ENCODE measurements at places on chromosomes 2 and 18.

DNA sequence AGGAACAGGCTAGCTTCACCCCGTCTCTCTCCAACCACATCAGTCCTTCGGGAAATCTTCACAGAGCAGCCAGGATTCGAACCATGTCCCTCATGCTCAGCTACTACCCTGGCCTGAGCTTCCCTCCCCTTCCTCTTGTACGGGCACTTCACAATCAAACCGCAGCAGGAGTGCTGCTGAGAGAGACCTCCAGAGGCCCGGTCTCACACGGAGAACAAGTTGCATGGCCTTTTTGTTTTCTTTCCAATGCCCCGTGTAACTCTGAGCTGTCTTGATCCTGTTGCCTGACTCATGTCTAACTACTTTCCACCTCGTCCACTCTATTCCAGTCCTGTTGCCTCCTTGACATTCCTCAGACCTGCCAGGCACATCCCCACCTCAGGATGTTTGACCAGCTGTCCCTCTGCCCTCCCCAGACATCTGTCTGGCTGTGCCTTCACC is 25.4 kb downstream of the FBLN7 start:
- no peak for DNase-seq

DNA sequence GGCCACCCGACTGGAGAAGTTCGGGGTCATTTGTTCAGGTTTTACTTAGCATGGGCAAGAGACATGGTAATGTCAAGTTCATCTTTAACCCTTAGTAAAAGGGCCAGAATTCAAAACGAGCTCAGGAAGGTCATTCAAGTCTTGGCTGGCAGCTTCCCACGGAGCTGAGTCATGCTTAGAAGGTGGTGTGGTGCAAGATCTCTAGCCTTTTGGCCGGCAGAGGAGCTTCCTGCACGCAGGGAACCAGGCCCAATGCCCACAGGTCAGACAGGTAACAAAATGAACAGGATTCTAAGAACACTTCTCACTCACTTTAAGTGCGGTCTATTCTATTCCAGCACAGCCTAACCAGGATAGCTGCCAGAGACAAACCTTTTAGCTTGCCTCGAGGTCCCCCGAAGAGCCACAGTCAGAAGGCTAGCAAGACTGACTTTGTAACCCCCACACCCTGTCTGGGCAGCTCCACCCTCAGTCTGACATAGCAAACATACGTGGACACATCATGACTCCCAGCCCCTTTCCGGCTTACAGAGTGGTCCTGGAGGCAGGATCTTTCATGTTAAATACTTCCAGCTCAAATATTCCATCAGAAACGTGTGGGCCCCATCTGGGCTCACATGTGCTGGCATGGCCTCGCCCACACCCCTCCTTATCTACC is 292.7 kb downstream of the BCL11A start:
- no peak for DNase-seq

- no peak for DNase-seq
Observed at GRCh38 chr2:73925033-73925704, 1.5 kb upstream of the DGUOK start.

DNA sequence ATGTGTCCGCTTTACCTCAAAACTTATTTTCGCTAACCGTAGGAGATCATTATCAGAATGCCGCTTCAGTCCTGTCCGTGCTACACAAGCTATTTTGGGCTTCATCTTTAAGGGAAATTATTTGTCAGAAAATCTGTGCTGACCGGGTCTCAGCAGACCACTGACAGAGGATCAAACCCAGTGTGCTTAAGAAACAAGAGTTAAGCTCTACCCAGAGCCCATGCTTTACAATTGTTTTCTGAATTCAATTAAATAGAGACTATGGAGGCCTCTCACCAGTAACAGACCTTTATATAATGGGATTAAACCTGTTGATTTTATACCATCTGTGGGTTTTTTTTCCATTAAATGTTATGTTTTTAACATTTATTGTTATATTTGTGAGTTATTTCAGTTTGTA is 1956.7 kb upstream of the PIK3C3 start:
- no peak for DNase-seq

- DNase-seq = no peak
Observed at GRCh38 chr2:241310917-241311566, 4.4 kb downstream of the HDLBP start.

GRCh38 chr2:127932199-127932876 is 46.6 kb upstream of the AMMECR1L start:
- DNase-seq = no peak

DNA sequence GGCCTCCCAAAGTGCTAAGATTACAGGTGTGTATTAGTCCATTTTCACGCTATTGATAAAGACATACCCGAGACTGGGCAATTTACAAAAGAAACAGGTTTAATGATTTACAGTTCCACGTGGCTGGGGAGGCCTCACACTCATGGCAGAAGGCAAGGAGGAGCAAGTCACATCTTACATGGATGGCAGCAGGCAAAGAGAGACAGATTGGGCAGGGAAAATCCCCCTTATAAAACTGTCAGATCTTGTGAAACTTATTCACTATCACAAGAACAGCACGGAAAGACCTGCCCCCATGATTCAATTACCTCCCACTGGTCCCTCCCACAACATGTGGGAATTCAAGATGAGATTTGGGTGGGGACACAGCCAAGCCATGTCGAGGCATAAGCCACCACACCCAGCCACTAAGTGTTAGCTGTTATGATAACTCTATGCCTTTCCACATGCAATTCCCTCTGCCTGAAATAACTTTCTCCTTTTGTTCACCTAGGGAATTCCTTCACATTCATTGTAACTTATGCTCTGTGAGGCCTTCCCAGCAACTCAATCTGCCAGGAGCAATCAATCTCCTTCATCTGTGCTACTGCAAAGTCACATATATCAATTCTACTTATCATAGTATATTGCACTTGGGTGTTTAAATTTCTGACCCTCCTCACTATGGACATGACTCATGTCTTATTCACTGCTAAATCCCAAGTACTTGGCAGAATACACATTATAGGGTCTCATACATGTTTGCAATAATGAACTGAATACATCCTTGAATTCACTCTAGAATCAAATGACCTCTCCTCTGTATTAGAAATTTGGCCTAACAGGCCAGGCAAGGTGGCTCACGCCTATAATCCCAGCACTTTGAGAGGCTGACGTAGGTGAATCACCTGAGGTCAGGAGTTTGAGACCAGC is 7.4 kb downstream of the MCEE start:
- DNase-seq = no peak

DNA sequence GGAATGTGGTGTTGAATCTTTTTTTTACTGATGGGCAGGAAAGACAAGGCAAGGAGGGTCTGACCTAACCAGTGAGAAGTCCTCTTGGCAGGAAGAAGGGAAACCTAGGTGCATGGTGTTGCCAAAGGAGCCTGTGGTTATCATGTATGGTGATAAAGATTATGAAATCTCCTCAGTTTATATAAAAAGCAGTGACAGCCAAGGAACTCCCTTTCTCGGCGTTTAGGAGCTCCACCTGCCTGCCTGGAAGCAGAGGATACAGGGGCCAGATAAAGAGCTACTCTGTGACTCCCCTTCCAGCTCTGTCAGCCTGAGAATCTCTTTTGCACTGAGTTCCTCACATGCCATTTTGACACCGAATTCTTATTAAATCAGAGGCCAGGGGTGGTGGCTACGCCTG is 26.1 kb downstream of the COLEC12 start:
- DNase-seq = no peak

GRCh38 chr2:63862806-63863205 is 21.1 kb downstream of the UGP2 start:
- no peak for DNase-seq

GRCh38 chr2:74233648-74234047 is 35.2 kb downstream of the MTHFD2 start:
- no peak for DNase-seq

DNA sequence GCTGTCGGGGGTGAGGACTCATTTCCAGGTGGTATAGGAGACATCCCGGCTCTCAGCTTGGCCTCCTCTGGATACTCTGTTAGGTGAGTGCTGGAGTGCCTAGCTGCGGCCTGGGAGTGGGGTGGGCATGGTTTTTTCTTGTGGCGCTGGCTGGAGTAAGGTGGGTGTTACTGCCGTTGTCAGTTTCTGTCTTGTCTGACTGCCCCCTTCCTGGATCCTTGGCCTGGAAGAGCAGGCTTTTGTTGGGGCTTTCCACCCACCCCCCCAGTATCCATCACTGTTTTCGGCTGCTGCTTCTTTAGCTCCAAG is 69.2 kb downstream of the DGKD start:
- DNase-seq = no peak

GRCh38 chr2:14827226-14828023 is 194.9 kb downstream of the LRATD1 start:
- no peak for DNase-seq

DNA sequence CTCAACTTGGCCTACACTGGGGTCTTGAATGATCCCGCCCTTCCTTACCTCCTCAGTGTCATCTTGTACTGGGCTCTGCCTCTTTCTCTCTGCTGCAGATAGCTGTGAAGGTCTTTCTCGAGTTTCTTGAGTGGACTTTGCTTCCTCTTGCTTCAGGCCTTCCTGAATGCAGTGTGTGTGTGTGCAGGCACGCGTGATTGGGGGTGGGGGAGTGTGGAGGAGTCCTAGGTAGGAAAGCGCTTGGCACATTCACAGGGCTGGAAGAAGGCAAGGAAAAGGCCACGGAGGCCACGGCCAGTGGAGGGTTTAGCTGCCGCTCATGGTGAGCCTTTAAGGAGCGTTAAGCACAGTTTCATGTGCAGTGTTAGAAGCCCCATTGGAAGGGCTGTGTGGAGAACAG is 5.5 kb downstream of the RALB start:
- no peak for DNase-seq

DNA sequence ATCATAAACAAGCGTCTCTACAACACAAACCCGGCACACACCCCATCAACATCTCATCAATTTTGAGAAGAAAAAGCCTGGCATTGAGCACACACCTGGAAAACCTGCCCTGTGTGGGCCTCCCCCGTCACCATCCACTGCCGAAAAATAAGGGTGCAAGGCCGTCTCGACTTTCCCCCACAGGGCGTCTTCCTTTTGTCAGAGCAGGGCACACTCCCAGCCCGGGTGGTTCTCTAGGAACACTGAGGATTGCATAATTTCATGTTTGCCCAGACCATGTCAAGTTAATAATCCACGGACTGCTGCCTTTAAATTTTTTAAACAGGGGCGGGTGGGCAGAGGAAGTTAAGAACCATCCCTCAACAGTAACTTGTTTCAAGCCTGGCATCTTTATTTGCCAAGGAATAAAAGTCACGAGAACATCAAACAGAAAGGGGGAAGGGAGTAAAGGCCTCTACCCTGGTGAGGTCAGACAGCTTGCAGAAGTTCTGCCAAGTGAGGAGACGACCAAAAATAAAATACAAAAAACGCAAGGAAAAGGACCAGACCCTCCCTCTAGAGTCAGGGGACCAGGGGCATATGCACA is 2.1 kb downstream of the TFCP2L1 start:
- no peak for DNase-seq

DNA sequence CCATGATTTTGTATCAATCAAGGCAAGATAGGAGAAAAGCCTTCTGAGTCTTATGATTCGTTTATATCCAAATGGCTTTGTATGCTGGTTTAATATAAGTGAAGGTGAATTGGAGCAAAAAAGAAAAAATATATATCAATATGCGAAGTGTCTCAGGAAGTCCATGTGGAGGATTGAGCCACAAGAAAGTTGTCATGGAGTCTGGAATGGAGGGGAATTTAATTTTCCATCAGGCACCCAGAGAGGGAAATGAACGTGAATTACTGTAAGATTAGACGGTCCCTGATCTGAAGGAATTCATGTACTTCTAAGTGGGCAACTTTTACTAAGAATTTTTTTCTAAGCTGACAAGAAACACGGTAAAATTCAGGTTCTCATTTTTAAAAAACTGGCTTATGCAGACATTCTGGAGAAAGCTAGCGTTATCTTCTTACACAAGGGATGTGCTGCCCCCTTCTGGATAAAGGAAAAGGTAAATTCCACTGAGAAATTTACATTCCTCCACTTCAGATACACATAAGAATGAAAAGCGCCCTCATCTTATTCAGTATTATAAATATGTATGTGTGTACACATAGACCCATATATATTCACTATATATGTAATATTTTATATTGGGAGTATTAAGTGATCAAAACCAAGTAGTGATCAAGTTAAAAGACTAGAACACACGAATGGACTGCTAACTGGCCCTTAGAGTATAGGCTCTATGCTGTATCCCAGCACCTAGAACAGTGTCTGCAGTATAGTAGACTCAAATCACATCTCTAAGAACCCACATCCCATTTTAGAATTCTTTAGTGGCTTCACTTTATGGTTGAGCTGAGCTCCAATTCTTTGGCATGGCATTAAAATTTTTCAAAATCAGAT is 289.0 kb upstream of the TFPI start:
- no peak for DNase-seq

GRCh38 chr2:8465560-8465959 is 216.3 kb upstream of the ID2 start:
- DNase-seq = no peak

DNA sequence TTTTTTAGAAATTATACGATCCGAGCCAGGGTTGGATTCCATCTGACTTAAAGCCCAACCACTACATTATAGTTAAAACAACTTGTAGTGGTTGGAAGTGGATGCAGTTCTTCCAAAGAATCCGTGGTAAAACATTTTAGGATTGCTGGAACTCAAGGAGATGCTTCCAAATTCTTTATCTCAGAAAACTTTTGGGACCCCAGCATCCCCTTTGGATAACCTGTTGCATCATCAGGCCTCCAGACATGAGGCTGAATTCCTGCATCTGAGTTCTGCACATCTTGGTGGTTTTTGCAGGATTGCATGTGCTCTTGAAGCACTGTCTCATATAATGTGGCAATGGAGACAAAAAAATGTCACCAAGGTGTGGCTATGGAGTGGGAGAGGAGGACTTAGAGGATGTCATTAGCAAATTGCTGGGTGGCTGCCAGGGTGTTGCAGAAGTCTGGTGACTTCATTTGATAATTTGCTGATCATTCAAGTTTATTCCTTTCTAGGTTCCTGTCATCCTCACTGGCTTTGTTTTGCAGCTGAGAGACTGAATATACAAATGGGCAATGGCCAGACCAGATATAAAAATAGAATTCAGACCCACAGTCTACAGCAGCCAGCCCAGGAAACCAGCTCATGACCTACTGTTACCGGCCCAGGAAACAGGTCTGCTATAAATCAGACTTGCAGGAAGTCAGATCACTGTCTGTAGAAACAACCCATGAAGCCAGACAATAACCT is 207.7 kb downstream of the BCL2 start:
- DNase-seq = no peak

- no peak for DNase-seq
Observed at GRCh38 chr18:73717570-73717969, 430.1 kb downstream of the FBXO15 start.

DNA sequence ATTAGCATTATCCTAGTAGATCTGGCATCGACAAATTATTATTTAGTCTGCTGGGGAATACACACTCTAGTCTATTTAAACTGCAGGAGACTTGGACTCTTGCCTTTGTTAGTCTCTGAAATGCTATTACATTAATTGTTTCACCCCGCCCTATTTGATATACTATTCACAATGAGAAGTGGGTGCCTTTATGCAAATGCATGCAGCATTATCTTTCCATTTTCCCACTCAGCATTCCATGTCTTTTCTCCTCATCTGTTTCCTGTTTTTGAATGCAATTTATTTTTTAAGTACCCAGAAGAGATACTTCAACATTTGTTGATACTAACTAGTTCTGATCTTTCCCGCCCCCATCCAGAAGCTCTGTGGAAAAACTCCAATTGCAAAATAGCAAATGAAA is 395.3 kb upstream of the NXPH2 start:
- DNase-seq = no peak

- no peak for DNase-seq
Observed at GRCh38 chr2:156841321-156841720, 405.1 kb downstream of the GPD2 start.

- no peak for DNase-seq
Observed at GRCh38 chr2:127321303-127321702, 27.4 kb upstream of the ERCC3 start.

- DNase-seq = no peak
Observed at GRCh38 chr2:242004902-242005230, 135.3 kb downstream of the RTP5 start.

- no peak for DNase-seq
Observed at GRCh38 chr2:14781142-14781541, 148.6 kb downstream of the LRATD1 start.

All from Right ventricle myocardium inferior (tissue), 1 donor.